Right hindlimb (tissue), 1 donor: ENCODE measurements at places on chromosomes 12 and 14.

GRCh38 chr12:122062832-122063693 is 15.5 kb upstream of the MLXIP start:
- DNase-seq, result no peak

DNA sequence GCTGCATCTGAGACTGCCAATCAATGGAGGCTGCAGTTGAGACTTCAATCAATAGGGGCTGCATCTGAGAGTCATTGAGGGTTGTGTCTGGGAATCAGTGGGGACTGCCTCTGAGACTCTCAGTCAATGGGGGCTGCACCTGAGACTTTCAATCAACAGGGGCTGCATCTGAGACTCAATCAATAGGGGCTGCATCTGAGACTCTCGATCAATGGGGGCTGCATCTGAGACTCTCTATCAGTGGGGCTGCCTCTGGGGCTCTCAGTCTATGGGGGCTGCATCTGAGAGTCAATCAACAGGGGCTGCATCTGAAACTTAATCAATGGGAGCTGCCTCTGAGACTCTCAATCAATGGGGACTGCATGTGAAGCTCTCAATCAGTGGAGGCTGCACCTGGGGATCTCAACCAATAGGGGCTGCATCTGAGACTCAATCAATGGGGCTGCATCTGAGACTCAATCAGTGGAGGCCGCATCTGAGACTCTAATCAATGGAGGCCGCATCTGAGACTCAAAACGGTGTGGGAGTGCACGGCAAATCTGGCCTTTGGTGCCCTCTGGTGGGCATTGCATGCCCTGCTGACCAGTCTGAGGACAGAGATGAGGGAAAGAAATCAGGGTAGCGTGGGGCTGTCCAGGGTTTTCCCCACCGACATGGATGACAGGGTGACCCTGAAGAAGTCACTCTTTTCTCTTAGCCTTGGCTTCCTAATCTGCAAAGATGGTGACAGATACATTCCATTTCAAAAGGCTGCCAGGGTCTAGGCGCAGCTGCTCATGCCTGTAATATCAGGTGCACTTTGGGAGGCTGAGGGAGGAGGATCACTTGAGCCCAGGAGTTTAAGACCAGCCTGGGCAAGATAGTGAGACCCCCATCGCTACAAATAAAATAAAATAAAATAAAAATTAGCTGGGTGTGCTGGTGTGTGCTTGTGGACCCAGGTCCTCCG is 41.3 kb upstream of the EIF5 start:
- DNase-seq, result peak; percentile 74

GRCh38 chr12:106287364-106287763 is 15.2 kb upstream of the TCP11L2 start:
- no peak for DNase-seq

- no peak for DNase-seq
These were observed 242.9 kb downstream of the GLT1D1 start for GRCh38 chr12:129096184-129096583.

GRCh38 chr12:56321027-56321426 is 5.2 kb upstream of the CNPY2 start:
- no peak for DNase-seq

- DNase-seq, result no peak
These were observed 22.3 kb upstream of the CHGA start for GRCh38 chr14:92900660-92901059.

DNA sequence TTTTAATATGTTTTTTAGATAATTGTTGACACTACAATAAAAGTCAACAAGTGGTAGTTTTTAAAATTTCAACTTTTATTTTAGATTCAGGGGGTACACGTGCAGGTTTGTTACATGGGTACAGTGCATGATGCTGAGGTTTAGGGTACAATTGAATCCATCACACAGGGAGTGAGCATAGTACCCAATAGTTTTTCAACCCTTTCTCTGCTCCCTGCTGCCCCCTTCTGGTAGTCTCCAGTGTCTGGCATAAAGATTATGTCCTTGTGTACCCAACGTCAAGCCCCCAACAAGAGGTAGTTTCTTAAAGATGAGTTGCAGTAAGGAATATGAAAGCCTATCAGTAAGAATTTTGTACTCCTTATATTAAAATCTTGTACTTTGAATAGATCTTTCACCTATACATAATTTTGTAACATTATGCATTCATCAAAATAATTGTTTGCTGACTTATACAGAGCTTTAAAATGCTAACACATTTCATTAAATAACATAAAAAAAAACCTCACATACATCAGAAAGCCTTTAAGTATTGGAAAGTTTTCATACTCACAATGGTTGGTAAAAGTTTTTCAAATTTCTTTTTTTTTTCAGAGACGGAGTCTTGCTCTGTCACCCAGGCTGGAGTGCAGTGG is 5.4 kb upstream of the RALGAPA1 start:
- peak; percentile 36 for DNase-seq

DNA sequence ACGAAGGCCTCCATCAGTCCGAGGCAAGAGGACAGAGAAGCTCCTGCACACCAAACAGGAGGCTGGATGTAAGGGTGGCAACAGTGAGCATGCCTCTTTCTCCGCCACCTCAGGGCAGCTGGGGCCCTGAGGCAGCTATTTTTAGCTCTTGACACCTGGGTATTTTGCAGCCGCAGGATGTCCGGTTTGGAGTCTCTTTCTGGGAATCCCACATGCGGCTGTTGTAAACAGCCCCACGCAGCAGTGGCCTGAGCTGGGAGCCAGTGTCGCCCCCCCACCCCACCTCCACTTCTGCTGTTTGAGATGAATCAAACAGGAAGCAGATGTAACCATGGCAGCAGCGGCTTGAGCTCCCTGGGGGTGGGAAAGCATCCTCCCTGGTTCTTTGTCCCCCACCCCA is 11.7 kb downstream of the HDAC7 start:
- peak; percentile 71 for DNase-seq

- DNase-seq, result no peak
These were observed 190.8 kb downstream of the TTC7B start for GRCh38 chr14:90625445-90625844.

DNA sequence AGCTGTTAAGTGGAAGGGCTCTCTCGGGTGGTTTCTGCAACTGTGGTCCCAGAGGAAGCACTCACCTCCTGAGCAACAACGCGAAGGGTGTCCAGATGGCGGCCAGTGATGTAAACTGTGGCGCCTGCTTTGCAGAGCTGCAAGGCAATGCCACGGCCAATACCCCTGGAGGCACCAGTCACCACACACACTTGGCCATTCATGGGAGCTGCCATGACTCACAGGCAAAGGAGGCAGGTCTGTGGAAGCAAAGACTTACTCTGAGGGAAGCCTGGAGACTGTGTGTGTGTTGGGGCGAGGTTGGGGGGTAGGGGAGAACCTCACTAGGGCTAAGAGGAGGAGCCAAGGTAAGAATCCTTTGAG is 707 bp downstream of the DHRS1 start:
- DNase-seq, result no peak

GRCh38 chr12:124605150-124605882 is 37.9 kb upstream of the NCOR2 start:
- no peak for DNase-seq

DNA sequence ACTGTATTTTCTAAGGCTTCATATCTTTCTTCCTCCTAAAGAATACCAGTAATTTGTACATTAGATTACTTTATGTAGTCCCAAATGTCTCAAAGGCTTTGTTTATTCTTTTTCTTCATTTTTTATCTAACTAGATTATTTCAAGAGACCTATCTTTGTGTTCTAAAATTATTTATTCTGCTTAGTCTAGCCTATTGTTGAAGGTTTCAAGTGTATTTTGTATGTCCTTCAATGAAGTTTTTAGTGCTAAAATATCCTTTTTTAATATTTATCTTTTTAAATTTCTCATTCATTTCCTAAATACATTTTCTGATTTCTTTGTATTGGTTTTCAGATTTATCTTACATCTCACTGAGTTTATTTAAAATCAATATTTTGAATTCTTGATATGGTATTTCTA is 25.8 kb downstream of the OR4N5 start:
- no peak for DNase-seq

GRCh38 chr12:82407481-82407880 is 49.2 kb downstream of the METTL25 start:
- no peak for DNase-seq

- DNase-seq, result no peak
These were observed 76.9 kb upstream of the TMEM263 start for GRCh38 chr12:106878804-106879203.

DNA sequence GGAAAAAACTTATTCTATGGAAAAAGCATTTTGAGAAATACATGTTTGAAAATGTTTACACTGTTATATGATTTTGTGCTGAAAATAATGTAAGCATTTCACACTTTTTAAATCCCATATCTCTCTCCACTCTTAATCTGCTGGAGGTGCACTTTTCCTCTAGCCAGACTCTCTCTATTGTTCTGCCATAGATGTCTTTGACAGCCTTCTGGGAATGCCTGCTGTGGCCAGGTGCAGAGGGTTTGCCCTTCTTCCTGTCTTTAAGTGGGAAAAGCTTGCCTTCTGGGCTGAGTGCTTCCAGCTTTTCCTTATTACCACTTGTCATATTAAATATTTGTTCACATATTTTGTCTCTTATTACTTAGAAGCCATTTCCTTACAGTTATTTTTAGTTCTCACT is 60.1 kb upstream of the PPM1H start:
- DNase-seq, result no peak

DNA sequence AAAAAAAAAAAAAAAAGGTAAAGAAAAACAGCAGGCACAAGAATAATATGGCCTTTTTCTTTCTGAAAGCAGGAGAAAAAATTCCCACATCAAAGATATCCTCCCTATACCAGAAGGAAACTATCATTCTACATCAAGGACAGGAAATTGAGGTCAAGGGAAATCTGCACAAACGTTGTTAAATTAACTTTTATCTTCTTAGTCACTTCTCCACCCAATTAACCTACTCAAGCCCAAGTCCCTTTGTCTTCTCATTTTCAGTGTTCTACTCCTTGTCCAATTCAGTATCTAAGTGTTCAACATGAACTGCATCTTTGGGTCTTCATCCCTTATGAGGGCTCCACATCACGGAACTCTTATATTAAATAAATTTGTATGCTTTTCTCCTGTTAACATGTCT is 15.7 kb downstream of the NDUFA12 start:
- DNase-seq, result no peak

GRCh38 chr12:103505371-103506236 is 9.8 kb upstream of the C12orf42 start:
- no peak for DNase-seq

DNA sequence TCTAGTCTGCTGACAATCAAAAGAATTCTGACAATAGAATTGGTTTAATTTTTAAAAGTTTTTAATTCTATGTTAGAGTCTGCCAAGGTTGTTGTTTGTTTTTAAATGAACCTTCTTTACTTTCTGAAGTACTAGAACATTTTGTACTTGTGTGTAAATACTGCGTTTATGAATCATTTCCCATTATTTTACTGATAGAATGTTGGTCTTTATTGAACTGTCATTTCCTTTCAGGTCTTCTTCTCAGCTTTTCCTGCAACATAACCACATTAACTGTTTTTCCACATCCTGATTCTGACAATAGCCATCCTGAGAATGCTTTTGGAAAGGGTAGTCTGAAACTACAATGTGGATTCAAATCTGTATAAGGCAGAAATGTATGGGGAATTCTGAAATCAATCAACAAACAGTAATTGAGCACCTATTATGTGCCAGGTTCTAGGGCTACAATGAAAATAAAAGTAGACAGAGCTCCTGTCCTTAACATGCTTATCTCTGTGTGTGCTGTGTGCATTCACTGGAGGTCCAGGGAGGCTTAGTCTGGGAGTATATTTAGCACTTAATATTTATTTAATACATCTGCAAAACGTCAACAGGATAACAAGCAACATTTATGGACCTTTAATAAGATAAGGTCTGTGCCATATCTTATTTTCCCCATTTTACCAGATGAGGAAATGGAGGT is 73.1 kb upstream of the SLC38A2 start:
- no peak for DNase-seq

DNA sequence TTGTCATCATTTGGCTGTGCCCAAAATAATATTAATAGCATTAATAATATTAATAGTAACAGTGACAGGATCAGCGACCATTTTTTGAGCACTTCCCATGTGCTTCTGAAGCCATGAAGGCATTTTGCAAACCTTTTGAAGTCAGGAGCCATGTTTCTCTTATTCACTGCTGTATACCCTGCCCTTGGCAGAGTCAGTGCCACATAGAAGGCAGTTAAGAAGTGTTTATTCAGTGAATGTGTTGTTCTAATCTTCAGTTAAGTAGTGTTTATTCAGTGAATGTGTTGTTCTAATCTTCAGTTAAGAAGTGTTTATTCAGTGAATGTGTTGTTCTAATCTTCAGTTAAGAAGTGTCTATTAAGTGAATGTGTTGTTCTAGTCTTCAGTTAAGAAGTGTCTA is 319.7 kb upstream of the NAV3 start:
- no peak for DNase-seq

GRCh38 chr14:22882529-22883172 is 371 bp upstream of the REM2 start:
- peak; percentile 49 for DNase-seq

DNA sequence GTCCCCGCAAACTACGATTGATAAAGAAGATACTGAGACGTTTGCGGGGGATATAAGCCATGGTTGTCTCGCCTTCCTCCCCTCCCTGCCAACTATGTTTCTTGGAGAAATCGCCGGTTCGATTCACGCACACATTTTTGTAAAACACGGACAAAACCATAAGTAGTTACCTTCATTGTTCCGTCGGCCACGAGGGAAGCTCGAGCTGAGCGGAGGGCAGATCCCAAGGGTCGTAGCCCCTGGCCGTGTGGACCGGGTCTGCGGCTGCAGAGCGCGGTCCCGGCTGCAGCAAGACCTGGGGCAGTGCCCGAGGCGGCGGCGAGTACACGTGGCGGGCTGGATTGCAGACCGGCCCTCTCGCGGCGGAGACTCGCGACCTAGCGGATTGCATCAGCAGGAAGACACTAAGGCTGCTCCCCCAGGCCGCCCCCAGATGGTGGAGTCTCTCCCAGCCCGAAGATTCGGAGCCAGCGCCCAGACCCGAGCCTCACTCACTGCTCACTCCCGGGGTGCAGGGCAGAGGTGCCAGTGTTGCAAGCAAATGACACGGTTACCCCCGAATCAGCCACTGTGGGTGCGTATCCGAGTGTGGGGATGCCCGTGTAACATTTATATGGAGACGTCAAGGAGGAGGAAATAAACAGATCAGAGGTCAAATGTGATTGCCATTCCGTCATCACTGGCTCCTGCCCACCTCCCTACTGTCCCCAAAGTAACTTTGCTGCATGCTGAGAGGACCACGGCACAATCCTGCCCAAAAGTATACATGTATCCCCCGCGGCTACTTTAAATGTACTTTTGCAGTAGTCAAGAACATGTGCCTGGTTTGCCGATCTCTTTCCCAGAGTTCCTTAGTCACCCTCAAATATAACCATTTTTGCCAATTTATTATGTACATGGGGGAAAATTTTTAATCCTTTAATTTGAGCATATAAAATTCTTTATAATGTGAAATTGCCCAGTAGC is at the start of gene BCAT1:
TSS of gene BCAT1 (minus strand) at position 345 of the 966 bp plus-strand sequence. CDS start at position 176, 169 bp downstream.
- DNase-seq, result peak; percentile 87

- no peak for DNase-seq
These were observed 10.0 kb upstream of the GPRC5A start for GRCh38 chr12:12881151-12881909.

DNA sequence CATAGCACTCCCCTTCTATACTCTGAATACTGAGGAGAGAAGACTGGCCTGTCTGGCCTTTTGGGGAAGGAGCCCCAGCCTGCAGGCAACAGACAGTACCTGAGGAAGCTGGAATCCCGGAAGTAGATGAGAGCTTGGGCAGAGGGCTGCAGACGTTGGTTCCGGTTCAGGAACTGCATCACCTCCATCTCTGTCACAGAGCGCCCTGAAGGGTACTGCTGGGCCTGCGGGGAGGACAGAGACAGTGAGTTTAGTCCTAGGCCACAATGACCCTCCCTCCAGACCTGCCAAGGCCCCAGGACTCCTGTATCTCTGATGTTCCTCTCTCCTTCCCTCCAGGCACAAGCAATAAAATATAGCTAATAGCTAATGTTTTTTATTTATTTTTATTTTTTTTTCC is 28.4 kb downstream of the TEP1 start:
- DNase-seq, result no peak

- DNase-seq, result no peak
These were observed 18.4 kb downstream of the SRGAP1 start for GRCh38 chr12:63862969-63863230.
